M059J (cell line): ENCODE measurements at places on chromosomes 1 and 21. TPM values are rescaled to one million over a fixed set of nuclear protein-coding genes. Genes with fewer than 3 reads are reported as not detected.
A peak's percentile ranks its signal among the peaks of the same experiment; 100 is the strongest.

Gene S100A9
- 0.22 TPM in 1 of 2 replicates, not detected in the other for total RNA-seq

DNA sequence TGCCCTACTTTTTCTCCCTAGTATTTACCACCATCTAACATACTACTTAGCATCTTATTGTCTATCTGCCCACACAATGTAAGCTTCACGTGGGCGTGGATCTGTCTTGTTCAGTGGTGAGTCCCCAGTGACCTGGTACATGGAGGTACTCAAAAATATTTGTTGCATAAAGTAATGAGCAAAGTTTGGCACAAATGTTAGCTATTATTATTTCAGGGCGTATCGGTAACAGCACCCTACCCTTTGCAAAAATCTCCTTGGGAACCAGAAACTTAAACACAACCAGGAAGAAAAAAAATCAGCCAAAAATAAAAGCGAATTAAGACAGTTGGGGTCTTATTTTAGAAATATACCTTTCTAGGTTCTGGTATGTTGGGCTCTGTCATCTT lies 454 bp upstream of the NENF start:
- no peak for DNase-seq

DNA sequence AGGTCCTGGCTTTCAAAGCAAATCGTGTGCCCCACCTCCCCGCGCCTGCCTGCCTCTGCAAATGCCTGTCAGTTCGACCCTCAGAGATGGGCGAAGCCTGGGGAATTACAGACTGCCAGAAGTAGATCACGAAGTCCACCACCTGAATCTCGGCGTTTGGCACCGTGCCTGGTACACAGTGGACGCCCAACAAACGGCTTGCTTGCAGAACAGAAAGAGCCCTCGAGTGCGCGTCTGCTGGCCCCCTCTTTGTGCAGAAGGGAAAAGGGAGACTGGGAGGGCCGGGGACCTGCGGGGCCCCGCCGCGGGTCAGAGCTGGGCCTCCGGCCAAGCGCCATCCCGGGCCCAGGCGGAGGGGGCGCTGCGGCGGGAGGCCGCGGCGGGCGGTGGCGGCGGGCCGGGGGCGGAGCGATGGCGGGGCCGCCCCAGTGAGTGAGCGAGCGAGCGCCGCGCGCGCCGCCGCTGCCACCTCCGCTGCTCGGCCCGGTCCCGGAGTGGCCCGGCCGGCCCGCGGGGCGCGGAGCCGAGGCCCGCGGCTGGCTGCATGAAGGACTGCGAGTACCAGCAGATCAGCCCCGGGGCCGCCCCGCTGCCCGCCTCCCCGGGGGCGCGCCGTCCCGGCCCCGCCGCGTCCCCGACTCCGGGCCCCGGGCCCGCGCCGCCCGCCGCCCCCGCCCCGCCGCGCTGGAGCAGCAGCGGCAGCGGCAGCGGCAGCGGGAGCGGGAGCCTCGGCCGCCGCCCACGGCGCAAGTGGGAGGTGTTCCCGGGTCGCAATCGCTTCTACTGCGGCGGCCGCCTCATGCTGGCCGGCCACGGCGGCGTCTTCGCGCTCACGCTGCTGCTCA lies at the start of gene ZDHHC18:
Gene ZDHHC18, plus strand, starts transcription at position 428 of the 845 bp plus-strand sequence. Its CDS starts 117 bp downstream, at position 545.
- DNase-seq: peak; percentile 49

DNA sequence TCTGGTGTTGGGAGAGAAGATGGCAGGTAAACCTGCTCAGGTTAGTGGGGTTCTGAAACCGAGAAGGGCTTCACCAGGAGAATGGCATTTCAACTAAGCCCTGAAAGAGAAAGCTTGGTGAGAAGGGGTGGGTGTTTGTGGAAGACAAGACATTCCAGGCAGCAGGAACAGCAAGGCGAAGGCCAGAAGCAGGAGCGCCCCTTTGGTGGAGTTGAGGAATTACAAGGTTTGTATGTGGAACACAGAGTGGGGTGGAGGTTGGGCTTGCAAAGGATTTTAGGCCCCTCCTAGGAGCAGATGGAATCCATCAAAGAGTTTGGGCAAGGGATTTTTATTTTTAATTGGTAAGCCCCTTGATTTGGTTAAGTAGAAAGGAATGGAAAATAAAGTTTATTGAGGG lies 24.8 kb upstream of the ELOA start:
- peak; percentile 46 for DNase-seq
